Mucosa of gallbladder (tissue), 1 donor: ENCODE measurements at places on chromosomes 3 and 15. TPM values are rescaled to one million over a fixed set of nuclear protein-coding genes. Genes with fewer than 3 reads are reported as not detected.

Gene LRRIQ4
- total RNA-seq, result not detected

Gene ABHD10
- total RNA-seq, result 34.2 TPM

Gene COL6A5
- total RNA-seq, result not detected

Gene SEMA7A
- total RNA-seq, result 3.2 TPM

Gene DUOXA2
- 87.1 TPM for total RNA-seq

Gene POLQ
- 0.37 TPM for total RNA-seq

Gene MAP2K1
- total RNA-seq, result 48.2 TPM

Gene TRH
- total RNA-seq, result not detected

Gene MESP1
- 4.6 TPM for total RNA-seq

Gene CHRFAM7A
- total RNA-seq, result 1.4 TPM

Gene CFAP161
- 0.17 TPM for total RNA-seq

Gene ZNF662
- total RNA-seq, result 8.6 TPM

Gene CHRNA7
- total RNA-seq, result 4.2 TPM

Gene CYP8B1
- total RNA-seq, result 2.8 TPM

Gene PARP6
- 71.3 TPM for total RNA-seq

Gene PCSK6
- 15.0 TPM for total RNA-seq

Gene AGTR1
- total RNA-seq, result 1.9 TPM

Gene PRR23E
- total RNA-seq, result not detected

Gene COX17
- total RNA-seq, result 45.1 TPM

Gene MYEF2
- total RNA-seq, result 41.1 TPM

Gene THUMPD3
- 43.4 TPM for total RNA-seq

Gene FES
- total RNA-seq, result 26.2 TPM

Gene CPN2
- 0.12 TPM for total RNA-seq

Gene ERC2
- 4.2 TPM for total RNA-seq

Gene RAB6B
- total RNA-seq, result 8.4 TPM

Gene CFAP91
- total RNA-seq, result 6.7 TPM

Gene GOLGA6D
- total RNA-seq, result 0.12 TPM

Gene STARD9
- 9.8 TPM for total RNA-seq

Gene ACP3
- total RNA-seq, result 2.1 TPM

Gene EXD1
- total RNA-seq, result 0.12 TPM

Gene FOXL2NB
- 0.09 TPM for total RNA-seq

Gene COL6A6
- 0.12 TPM for total RNA-seq

Gene UBA7
- total RNA-seq, result 122 TPM

Gene DPH3
- total RNA-seq, result 17.3 TPM

Gene CHRNB4
- total RNA-seq, result not detected

Gene PTPRG
- total RNA-seq, result 38.1 TPM

Gene MUC20
- 198 TPM for total RNA-seq
